ENCODE measurements at places on chromosomes 11 and 22.
A peak's percentile ranks its signal among the peaks of the same experiment; 100 is the strongest.

DNA sequence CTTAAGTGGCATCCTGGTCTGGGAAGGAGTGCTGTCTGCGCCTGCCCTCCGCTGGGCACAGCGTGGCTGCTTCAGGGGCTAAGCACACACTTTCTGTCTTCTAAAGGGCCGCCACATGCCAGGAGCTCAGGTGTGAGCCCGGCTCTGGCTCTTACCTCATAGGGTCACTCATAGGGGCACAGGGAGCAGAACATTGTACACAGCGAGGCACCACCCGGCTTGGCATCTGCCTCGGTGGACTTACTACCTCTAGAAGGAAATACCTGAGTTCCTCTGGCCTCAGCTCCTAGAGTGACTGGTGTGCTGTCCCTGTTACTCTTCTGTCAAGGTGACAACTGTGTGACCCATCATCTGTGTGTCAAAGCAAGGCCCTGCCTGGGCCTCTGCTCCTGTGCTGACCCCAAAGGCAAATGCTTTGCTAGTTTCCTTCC lies 13.4 kb downstream of the NEAT1 start:
- no peak for DNase-seq

GRCh38 chr11:118953265-118953664 lies 2.8 kb upstream of the UPK2 start:
- no peak for DNase-seq

DNA sequence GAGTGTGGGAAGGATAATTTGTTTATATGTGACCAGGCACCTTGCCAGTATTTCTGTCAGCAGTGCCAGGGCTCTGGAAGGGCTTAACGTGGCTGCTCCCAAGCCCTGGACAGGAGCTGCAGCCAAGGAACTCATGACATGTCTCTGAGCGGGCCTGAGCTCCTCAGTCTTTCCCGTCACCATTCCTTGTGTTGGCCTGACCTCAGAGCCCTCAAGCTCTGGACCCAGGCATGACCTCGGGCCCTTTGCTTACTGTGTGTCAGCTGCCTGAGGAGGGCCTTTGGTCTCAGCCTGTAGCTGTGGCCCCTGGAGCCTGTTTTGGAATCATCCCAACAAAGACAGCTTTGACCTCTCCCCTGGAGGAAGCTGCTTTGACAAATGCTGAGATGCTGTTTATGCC lies 264.1 kb upstream of the PLET1 start:
- no peak for DNase-seq

- DNase-seq: no peak
Measured at GRCh38 chr11:128039140-128040021, 548.0 kb downstream of the ETS1 start.

DNA sequence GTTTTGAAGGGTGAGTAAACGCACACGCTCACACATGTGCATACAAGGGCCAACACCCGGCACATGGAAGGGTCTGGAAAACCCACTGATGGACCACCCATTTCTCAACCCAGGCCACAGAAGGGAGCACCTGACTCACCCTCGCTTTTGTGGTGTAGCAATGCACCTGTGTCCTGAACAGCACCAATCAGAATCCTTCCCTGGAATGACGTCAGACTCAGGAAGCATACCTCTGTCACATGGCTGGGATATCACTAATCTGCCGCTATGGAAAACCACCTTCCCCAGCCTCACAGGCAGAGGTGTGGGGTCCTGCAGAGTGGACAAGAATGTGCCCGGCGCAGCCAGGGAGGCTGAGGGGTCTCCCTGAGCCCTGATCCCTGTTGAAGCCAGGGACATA lies 9.0 kb upstream of the OSM start:
- no peak for DNase-seq

DNA sequence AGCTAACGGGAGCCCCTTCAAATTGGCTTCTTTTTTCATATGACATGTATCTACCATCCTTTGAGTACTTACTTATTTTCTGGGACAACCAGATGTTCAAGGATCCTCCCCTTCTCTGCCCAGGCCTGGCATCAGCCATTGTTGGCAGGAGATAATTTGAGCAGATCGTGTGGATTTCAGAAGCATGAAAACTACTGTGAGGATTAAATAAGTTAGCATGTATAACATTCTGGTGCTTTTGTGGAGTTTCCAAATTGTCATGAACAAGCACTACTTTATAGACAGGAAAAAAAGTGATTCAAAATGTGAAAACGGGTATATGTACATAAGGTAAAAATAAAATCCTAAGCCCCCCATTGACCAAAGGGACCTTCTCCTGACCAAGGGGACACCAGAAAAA lies 2.1 kb upstream of the NADSYN1 start:
- no peak for DNase-seq

DNA sequence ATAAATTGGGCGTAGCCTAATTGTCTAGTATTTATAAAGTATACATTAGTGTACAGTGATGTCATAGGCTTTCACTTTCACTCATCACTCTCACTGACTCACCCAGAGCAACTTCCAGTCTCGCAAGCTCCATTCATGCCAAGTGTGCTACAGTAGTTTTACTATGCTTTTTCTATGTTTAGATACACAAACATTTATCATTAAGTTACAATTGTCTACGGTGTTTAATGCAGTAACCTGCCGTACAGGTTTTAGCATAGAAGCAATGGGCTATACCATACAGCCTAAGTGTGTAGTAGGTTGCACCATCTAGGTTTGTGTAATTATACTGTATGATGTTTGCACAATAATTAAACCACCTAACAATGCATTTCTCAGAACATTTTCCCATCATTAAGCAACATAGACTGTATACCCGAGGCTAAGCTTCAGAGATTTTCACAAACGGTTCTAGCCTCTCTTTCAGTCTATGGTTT lies 17.5 kb downstream of the OR9G1 start:
- no peak for DNase-seq

DNA sequence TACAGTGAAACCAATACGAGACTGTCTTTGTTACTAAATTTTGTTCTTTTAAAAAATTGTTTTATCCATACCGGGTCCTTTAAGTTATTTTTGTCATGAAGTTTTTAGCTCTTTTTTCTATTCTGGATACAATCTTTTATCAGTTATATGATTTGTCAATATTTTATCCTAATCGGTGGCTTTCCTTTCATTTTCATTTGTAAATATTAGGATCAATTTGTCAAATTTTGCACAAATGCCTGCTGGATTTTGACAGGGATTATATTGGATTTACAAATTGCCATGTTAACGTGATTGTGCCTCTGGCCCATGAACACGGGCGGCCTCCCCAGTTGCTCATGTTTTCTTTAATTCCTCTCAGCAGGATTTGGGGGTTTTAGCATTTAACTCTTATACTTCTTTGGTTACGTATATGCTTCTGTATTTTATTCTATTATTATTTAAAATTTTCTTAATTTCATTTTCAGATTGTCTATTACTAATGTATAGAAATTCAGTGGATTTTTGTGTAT lies 20.7 kb upstream of the KRTAP5-6 start:
- DNase-seq: no peak

DNA sequence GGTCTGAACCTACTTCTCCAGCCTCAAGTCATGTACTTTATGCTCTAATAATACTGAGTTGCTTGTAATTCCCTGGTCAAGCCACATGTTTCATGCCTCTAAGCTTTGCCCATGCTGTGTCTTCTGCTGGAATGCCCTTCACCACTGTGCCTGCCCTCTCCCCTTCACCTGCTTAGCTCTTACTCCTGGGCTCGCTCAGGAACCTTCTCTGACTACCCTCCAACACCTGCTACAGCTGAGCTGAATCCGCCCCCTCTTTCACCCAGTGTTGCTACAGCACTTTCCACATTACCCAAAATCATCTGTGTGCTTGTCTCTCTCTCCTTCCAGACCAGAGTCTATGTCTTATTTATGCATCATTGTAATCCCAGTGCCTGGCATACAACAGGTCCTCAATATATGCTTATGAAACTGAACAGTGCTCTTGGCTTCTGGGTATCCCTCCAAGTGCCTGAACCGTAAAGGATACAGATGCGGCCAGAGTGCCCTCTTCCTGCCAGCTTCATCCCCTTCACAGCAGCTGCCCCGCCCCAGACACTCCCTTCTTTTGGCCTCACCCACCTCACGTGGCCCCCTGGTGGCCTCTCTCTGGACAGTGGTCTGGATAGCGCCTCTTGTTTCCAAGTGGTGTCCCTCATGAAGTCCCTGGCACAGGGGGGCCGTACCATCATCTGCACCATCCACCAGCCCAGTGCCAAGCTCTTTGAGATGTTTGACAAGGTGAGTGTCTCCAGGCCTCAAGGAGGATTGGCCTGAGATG lies 7.1 kb downstream of the ABCG4 start:
- no peak for DNase-seq

DNA sequence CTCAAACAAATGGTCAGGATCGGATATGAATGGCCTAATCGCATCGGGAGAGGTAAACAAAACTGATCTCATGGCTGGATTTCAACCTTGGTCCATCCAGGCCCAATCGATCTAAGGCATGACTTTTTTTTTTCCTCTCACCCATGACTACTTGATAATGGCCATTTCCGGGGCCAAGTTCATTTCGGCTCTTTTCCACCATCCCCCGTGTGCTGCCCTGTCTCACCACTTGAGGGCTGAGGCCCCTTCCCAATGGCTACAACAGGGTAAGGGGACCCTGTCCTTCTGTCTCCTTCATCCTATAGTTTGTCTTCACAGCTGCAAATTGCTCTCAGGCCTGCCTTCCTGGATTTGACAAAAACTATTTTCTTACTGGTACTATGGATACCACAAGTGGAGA lies 26.7 kb downstream of the GRAP2 start:
- no peak for DNase-seq

GRCh38 chr11:67010296-67010905 lies 12.5 kb upstream of the SYT12 start:
- DNase-seq: no peak

- DNase-seq: no peak
Measured at GRCh38 chr11:3933165-3933628, 77.7 kb downstream of the STIM1 start.

DNA sequence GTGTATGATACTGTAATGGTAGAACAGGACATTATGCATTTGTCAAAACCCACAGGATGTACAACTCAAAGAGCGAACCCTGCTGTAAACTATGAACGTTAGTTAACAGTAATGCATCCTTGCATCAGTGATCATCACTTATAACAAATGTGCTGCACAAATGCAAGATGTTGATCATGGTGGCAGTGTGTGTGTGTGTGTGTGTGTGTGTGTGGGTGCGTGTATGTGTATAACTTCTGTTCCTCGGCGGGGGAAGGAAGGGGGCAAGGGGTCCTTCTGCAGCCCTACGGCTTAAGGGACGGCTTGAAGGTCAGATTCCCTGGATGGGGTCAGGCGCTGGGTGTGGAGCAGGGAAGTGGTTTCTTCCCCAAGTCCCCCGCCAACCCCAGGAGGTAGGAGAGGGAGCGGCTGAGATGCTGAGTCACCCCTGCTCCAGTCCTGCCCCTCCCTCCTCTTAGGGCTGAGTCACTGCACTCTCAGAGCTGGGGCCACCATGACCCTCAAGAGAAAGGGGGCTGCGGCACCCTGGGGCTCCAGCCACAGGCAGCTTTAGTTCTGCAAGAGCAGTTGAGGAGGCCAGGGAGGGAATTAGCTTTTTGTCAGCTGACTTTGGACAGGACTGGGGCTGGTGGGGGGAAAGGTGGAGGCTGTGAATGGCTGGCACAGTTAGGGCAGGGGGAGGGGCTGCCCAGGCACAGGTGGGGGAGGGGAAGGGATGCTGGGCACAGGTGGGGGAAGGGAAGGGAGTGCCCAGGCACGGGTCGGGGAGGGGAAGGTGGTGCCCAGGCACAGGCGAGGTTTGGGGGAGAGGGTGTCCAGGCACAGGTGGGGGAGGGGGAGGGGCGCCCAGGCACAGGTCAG lies 8.8 kb upstream of the CTSD start:
- peak; percentile 91 for DNase-seq

GRCh38 chr11:127507851-127508250 lies 507.3 kb upstream of the KIRREL3 start:
- DNase-seq: no peak

GRCh38 chr11:1340111-1340510 lies 30.7 kb upstream of the TOLLIP start:
- DNase-seq: no peak

GRCh38 chr11:68685656-68686380 lies 1.5 kb downstream of the GAL start:
- DNase-seq: no peak

- no peak for DNase-seq
Measured at GRCh38 chr11:60396382-60396781, at the start of gene MS4A14. MS4A14 (plus strand) TSS chr11:60396459; CDS start chr11:60396579, 120 bp downstream.

DNA sequence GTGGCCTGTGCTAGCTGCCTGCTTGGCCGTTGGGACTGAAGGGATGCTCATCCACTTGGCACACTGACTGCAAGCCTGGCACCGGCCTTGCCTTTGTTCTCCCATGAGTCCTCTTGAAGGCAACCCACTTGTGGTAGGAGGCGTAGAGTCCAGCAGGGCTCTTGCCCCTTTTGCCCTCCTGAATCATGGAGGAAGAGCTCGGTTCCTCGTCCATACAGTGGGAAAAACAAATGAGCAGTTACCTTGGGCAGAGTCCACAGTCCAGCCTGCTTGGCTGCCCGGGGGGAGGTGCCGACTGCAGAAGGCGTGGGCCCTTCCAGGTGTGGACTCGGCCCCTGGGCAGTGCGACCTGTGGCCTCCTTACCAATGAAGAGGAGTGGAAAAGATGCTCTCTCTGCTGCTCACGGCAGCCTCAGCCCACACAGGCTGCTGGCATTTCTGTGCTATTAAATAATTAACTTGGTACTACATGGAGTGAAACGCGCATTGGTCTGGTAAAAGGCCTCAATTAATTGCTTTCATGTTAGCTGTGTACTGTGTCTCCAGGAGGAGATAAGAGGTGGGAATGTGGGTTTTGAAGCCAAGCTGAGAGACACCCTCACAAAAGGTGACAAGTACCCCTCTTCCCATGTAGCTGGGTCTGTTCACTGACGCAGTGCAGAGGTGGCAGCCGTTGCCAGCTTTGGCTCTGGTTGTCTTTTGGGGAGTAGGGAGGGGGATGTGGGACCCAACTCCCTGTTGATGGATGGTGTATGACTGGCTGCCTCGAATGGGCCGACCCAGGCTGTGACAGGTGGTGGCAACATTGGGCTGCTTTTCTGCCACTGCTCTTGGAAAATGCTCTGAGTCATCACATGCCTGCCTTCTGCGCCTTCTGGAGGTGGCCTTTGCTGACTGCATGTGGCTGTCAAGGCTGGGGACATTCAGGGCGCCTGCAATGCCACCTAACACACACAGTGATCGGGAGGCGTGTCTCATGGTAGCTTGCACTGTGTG lies 26.8 kb upstream of the B3GAT1 start:
- no peak for DNase-seq

- no peak for DNase-seq
Measured at GRCh38 chr11:112624431-112624830, 336.8 kb upstream of the NCAM1 start.

DNA sequence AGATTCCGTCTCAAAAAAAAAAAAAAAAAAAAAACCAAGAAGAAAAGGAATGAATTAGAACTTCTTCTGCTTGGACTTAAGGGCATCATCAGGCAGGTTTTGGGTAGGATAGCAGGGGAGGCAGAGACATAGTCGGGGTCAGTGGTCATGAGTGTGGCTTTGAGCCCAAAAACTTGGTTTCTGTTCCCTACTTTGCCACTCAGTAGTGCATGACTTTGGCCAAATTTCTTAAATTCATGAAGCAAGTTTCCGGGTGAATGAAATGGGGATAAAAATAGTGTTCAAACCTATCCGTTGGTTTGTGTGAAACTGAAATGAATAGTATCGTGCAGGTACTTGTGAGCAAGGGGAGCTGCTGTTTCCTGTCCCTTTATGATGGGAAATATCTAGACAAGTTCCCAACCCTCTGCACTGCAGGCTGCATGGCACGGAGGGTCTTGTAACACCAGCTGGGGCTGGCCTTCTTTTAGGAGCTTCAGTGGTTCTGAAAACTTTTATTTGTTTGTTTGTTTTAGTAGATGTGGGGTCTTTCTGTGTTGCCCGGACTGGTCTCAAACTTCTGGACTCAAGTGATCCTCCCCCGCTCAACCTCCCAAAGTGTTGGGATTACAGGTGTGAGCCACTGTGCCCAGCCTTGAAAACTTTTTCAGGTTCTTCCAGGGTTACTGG lies 18.4 kb downstream of the NEAT1 start:
- DNase-seq: no peak

All from kidney epithelial cell (primary cell).